ENCODE measurements at places on chromosomes 3 and 15.

DNA sequence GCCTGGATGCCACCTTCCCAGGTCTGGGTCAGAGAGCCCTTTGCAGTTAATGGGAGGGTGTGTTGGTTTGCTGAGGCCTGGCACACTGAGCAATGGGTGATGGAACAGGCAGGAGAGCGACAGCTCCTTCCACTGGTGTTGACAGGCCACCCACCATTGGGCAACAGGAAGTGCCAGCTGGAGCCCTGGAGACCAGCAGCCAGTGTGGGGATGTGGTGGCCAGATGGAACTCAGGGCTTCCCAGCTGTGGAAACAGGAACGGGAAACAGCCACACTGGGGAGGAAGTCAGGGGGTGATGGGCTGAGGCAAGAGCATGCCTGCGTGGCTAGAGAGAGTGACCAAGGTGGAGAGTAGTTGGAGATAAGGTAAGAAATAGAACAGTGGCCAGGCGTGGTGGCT lies 9.3 kb downstream of the PSTPIP1 start:
- no peak for DNase-seq

GRCh38 chr3:133130168-133130567 lies 92.0 kb downstream of the TMEM108 start:
- no peak for DNase-seq

DNA sequence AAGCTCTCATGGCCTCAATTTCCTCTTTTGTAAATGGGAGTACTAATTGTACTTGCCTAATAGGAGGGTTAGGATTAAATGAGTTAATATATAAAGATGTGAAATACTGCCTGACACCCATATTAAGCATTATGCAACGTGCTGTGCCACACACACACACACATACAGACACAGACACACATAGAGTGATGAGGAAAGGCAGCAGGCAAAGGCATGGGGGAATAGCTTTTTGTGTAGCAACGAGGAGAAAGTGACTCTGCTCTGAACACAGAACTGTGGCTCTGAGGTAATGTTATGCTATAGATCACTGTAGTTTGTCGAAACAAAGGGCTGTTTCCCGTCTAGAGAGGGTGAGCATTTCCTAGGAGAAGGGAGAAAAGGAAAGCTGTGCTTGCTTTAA lies 233.3 kb upstream of the SLCO3A1 start:
- no peak for DNase-seq

DNA sequence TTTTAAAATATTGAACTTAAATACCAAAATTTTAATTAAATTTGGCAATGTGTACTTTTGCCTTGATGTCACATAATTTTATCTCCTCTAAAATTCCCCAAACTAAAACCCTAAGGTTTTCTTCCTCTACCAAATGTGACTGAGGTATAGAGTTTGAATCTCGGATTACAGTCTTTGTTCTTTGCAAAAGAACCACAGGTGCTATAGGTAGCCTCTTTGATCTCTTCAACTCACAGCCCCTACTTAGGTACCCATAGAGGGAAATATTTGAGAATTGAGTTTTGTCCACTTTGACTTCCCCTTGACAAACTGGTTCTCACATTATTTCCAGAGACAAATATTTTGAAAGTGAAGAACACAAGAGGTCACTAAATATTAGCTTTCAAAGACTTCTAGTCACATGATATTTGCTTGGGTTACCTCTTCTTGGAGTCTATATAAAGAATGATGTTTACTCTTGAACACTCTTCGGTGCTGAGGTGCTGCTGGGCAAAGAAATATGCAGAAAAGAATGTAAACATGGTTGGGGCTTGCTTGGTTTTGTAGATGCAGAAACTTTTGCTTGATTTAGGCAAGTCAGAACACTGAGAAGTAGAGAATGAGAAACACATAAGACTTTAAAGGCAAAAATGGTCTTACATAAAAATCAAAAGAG lies 120.8 kb upstream of the MCTP2 start:
- no peak for DNase-seq

DNA sequence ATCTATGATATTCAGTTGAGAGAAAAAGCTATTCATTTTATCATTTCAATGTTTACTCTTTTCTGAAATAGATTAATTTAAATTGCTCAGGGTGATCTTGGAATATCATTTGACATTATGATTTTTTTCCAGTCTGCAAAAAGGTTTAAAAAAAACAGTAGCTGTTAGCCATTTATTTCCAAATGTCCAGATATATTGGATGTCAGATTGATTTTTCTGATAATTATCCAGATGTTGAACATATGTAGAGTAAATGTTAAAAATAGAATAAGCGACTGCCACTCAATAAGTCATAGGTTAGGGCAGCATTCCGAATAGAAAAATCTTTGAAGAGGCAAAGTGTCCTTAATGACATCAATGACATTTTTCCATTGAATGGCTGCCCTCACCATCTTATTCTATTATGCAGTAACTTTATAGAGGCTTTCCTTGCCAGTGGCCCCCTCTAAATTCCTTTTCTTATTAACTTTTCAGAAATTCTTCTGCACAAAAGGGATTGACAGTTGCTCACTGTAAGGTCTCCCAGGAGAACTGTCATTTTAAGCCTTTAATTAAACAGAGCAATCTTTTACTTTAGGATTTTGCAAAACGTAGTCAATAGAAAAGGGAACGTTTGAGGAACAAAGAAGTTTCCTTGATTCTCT lies 316.5 kb downstream of the GBE1 start:
- DNase-seq = no peak

DNA sequence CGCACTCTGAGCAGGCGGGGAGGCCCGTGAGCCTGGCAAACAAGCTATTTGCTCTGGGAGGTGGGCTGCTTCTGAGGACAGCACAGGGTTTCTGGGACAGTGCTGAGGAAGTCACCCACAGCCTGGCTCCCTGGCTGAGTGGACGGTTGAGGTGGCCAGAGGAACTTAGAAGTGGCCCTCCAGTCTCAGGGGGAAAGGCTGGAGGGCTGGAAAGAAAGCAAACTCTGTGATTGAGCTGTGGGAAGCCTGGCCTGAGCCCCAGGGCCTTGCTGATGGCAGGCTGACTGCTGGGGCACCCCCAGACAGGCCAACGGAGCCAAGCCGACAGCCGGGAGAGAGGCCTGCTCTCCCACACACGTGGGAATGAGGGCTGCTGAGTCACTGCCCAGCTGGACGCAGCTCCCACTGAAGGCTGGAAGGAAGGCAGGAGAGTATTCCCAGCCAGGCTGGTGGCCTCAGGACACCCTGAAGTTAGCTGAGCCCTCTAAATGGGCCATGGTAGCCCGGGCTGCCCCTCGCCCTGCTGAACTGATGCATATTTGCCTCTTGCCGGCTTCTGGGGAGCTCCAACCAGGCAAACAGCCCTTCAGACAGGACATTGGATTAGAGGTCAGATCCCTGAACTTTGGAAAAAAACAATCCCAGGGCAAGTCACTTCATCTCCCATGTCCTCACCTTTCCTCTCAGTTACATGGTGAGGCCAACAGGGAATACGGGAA lies 98.0 kb upstream of the TLE3 start:
- no peak for DNase-seq

DNA sequence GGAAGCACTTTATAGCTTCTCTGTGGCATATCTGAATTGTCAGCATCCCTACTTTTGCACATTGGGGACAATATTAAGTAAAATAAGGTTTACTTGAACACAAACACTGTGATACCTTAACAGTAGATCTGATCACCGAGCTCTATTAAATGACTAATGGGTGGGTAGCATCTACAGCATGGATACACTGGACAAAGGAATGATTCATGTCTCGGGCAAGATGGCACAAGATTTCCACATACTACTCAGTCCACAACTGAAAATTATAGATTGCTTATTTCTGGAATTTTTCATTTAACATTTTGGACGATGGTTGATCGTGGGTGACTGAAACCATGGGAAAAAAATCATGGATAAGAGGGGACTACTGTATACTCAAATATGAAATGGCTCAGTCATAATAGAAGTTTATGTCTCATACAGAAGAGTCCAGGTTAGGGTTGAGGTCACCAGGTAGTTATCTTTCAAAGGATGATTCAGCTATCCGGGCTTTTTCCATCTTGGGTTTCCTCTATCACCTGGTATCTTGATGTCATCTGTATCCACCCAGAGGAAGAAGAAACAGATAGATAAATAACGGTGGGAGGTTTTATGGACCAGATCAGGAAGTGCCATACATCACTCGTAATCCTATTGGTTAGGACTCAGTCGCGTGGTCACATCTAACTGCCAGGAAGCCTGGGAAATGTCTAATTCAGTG lies 320.0 kb upstream of the RARB start:
- no peak for DNase-seq

GRCh38 chr3:169659820-169660674 lies 3.5 kb downstream of the MECOM start:
- DNase-seq = no peak

DNA sequence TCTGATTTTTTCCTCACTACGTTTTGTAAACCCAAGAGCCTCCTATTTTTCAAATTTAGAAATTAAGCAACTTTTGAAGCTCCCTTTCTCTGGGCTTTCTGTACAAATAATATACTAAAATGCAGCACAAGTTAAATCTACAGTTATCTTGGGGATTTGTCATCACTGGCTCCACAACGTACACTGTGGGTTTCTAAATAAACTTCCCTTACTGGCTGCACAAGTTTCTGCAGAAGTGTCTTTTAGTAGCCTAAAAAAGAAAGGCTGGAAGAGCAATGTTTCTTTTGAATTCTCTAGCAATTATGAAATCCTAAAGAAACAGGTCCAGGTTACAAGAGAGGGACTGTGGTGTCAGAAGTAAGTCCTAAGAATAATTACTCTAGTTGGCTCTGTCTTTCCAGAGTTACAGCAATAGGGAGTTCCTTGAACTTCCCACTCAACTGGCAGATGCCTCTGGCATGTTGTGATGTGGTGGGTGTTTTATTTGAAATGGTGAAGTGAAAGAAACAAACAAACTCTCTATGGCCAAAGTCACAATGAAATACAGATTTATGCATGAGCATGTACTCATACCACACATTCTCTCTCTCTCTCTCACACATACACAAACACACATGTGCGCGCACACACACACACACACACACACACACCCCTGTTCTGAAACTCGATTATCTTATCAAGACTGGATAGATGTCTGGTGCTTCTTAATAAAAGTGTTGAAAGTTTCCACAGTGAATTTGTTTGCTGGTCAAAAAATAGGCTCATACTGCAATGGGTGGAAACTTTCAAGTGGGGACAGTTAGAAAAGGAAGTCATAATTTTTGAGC lies 198.2 kb downstream of the SSR3 start:
- no peak for DNase-seq

- DNase-seq = no peak
These were observed 93.8 kb downstream of the LRIG1 start for GRCh38 chr3:66406831-66407610.

GRCh38 chr3:128616516-128617269 lies 33.9 kb downstream of the RPN1 start:
- no peak for DNase-seq

GRCh38 chr15:70234256-70234905 lies 136.7 kb upstream of the TLE3 start:
- no peak for DNase-seq

DNA sequence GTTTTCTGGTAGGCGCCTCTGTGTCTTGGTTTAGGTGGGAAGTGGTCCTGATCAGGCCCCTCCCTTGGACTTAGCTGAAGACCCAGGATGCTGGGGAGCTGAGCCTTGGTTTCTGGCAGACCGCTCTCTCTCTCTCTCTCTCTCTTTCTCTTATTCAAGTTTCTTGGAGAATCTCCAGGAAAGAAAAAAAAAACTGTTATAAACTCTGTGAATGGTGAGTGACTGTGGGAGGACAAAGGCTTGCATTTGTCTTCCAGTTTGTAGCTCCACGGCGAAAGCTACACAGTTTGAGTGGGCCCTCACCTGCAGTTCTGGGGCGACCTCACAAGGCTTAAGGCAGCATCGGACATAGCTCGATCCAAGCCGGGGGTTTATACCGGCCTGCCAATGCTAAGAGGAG lies 7.5 kb downstream of the DET1 start:
- no peak for DNase-seq

GRCh38 chr3:135565546-135565945 lies 400.0 kb upstream of the PPP2R3A start:
- DNase-seq = no peak

GRCh38 chr15:42077689-42078088 lies 16.7 kb downstream of the PLA2G4D start:
- no peak for DNase-seq

- no peak for DNase-seq
These were observed 96.8 kb downstream of the PLCH1 start for GRCh38 chr3:155648013-155648591.

DNA sequence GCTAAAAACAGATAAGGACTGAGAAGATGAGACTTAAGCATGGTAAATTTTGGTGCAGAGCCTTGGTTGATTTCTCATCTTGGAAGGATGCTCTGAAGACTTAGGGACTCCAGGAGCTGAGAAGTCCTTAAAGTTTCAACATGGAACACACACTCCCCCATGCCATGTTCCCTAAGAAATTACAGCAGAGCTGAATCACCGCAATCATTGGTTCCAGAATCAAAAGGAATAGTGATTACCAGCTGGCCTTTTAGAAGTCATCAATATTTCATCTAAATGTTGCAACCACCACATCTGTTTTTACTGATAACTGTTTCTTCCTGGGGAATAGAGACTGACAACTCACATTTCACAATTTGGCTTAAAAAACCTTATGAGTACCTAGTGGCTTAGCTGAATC lies 229.3 kb downstream of the MINAR1 start:
- DNase-seq = no peak

- DNase-seq = no peak
These were observed 53.5 kb downstream of the ZBTB38 start for GRCh38 chr3:141421639-141422319.

DNA sequence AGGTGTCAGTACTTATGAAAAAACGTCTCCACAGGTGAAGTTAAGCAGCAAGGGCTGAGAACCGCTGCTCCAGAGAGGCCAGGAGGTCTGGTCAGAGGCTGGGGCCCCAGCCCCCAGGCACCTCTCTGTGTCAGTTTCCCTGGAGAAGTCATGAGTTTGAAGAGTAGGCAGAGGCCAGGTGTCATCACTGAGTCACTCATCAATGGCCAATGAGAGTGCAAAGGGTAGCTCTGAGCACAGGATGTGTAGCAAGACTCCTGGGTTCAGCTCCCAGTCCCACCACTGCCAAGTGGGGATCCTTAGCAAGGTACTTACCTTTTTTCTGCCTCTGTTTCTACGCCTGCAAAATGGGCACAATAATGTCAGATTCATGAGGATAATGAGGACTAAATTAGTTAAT lies 47.9 kb downstream of the CORO2B start:
- DNase-seq = no peak

DNA sequence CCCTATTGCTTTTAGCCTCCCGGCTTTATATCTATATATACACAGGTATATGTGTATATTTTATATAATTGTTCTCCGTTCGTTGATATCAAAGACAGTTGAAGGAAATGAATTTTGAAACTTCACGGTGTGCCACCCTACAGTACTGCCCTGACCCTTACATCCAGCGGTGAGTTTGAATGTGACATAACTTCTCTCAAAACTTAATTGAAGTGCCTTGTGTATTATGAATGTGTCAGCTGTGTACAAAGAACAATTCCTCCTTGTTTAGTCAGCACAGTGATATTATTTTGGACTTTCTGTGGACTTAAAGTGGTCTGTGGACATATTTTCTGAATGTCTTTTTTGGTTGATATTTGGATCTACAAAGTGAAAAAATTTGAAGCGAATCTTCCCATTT lies 220 bp downstream of the TP63 start:
- no peak for DNase-seq

All from stimulated activated CD8-positive, alpha-beta memory T cell treated with anti-CD3 and anti-CD28 coated beads, Interleukin-4, amount 100 ng/mL, for 48 hours (primary cell).